Activated CD4-positive, alpha-beta memory T cell treated with anti-CD3 and anti-CD28 coated beads, Interleukin-2, amount 10 ng/mL, durations not matched to agents 7 days and 5 days (primary cell): ENCODE measurements at places on chromosomes 5 and 9. TPM values are rescaled to one million over a fixed set of nuclear protein-coding genes. Genes with fewer than 3 reads are reported as not detected.

DNA sequence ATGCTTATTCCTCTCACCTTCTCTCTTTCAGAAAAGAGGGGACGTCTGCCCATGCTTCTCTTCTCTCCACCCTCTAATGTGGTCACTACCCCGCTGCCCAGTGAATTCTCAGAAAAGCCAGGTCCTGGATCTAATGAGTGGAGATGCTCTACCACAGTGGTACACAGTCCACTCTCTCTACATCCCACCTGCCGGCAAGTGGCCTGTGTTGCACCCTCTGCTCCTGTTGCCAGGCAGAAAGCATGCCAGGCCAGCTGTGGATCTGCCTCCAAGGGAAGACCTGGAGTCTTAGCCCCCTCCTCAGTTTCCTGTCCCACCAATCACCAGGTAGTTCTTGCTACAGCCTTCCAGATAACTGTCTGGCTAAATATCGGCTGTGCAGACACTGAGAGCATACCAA lies 71.2 kb upstream of the SPDL1 start:
- DNase-seq = no peak
- no peaks in the 10 kb centered on the region for H3K36me3 ChIP-seq
- no peaks in the 10 kb centered on the region for H3K4me1 ChIP-seq
- H3K27me3 ChIP-seq = peaks cover 3% of the 10 kb centered on the region

GRCh38 chr5:38710627-38711026 lies 135.2 kb upstream of the OSMR start:
- H3K4me1 ChIP-seq = no peaks in the 10 kb centered on the region
- H3K27me3 ChIP-seq = no peaks in the 10 kb centered on the region

GRCh38 chr5:321230-321725 lies at the start of gene AHRR:
TSS of gene AHRR (plus strand) at chr5:321714. CDS start at chr5:343903, 22,189 bp downstream.
- peak within 1 kb of the TSS; percentile 77 for H3K4me3 ChIP-seq
- peak within 1 kb of the TSS; percentile 26 for H3K27ac ChIP-seq
- peak; percentile 72 for DNase-seq
- H3K4me1 ChIP-seq = peaks cover 28% of the 10 kb centered on the region
- H3K36me3 ChIP-seq = peaks cover 20% of the 10 kb centered on the region

DNA sequence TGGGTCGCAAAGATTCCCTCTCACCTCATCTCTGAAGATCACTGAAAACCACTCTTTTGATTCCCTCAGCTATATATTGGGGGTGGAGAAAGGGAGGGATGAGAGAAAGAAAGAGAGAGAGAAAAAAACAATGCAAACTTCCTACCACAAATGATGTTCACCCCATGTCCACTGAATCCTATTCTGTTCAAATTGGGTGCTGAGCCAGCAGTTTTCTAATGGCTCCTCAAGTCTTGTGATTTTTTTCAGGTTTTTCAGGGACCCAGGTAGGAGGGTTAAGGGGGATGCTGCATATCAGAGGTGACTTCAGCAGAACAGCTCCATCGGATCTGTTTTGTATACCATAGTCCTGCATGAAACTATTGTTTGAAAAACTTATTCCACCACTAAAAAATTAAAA lies 95.9 kb downstream of the SH3TC2 start:
- H3K4me3 ChIP-seq = no peak overlapping the region
- no peak for DNase-seq
- no peaks in the 10 kb centered on the region for H3K36me3 ChIP-seq

PCDHGA6 gene
- total RNA-seq = 0.10 TPM
